ENCODE measurements at places on chromosomes 4 and X.

DNA sequence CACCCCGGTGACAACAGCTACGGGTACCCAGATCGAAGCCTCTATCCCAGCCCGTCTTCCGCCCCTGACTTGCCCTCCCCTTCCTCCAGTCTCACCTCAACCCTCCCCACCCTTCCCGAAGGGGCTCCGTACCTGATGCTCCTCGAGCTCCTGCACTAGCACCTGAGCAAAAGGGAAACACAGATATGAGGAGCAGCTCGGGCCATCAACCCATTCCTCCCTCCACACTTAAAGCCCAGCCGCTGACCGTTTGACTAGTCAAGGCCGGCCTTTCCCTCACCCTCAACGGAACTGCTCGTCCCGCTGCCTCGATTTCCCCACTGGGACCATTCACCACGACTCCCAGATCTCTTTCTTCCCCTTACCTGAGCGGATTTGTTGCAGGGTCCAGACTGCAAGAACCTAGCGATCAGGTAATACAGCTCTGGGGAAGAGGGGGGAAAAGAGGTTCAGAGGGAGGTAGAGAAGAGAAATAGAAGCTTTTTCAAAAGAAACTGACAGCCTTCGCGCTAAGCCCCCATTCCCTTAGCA is 731 bp downstream of the BRWD3 start:
- no peak for DNase-seq

- DNase-seq = peak; percentile 8
Measured at GRCh38 chr4:18318682-18319388, 297.3 kb upstream of the LCORL start.

DNA sequence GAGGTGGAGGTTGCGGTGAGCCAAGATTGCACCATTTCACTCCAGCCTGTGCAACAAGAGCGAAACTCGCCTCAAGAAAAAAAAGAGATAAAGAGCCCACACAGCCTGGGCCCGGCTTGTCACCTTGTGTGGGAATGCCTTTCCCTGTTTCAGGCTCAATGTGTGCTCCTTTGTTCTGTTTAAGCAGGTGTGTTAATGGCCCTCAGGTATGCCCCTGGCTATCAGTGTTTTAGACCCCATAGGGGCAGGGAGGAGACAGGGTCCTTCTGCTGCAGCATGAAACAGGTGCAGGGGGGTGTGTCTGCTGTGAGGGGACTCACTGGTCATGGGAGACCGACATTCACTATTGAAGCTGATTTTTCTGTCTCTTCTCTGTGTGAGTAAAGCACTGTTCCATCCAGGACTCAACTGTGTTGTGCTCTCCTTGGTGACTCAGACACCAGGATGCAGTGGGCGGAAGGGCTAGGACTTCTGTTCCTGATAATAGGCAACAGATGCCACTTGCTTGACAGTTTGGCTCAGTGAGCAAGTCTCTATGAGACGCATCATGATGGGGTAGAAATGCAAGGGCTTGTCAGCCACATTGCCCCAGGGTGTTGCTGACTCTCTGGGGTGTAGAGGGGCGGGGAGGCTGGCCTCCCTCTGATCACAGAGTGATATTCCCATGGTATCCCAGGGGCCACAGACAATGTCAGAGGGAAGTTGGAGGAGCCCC is 15.6 kb upstream of the LAP3 start:
- DNase-seq = peak; percentile 84

DNA sequence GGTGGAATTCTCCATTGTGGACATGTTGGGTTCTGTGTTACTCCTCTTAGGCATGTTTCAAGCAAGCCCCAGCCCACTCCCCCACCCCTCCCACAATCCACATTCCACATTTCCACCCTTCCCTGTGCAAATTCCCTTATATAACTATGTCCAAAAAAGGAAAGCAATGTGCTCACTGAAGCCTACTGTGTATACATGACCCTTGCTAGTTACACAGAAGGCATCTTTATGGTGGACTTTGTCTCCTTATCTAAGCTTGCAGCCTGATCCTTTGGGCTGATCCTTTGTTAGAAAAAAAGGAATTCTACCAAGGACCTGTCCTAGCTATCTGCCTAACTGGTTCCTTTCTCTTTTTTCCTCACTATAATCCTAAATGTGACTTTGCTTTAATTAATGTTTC is 796.8 kb downstream of the NLGN4X start:
- DNase-seq = no peak

- no peak for DNase-seq
Measured at GRCh38 chr4:38743866-38744265, 38.9 kb downstream of the TLR10 start.

GRCh38 chr4:165326831-165327210 is 648 bp upstream of the MSMO1 start:
- peak; percentile 38 for DNase-seq

DNA sequence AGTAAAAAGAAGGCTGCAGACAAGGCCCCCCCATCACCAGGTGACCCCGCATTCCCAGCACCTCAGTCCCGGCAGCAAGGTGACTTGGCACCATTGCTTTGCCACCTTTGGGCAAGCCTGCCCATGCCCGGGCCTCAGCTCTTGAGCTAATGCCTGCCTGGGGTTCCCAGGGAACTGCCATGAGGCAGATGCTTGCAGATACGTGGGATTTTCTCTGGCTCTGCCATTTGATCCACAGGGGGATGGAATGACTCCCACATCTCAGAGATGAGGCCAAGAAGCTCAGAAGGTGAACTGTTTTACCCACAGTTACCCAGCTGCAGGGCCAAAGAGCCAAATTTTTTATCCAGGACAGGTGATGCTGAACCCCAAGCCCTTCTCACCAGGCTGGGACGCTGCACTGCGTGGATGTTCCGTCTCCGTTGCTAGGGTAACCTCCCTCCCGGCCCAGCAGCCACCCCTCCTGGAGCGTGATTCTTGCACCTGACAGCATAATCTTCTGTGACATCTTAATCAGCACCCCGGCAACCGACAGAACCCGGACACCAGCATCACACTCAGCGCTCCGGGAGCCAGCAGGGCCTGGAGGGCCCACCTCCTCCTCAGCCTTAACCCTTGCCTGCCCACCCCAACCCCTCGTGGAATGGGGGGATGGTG is 15.7 kb upstream of the MSX1 start:
- no peak for DNase-seq

DNA sequence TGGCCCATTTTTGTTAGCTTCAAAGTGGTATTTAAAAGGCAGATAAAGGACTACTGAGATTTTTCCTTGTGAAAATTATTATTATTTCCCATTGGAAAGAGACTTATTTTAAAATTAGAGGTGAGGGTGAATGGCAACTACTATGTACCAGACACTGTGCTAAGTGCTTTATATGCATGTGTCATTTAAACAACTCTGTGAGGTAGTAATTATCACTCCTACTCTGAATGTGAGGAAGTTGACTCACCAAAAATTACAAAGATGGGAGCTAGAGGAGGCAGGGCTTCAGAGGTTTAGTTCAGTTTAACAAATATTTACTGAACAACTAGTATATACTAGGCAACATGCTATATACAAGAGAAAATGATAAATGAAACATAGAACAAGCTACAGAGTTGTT is 78.2 kb downstream of the MSL3 start:
- DNase-seq = no peak

GRCh38 chrX:122546269-122546668 is 637.8 kb upstream of the GRIA3 start:
- no peak for DNase-seq

- no peak for DNase-seq
Measured at GRCh38 chr4:15848191-15848842, 70.2 kb downstream of the CD38 start.

DNA sequence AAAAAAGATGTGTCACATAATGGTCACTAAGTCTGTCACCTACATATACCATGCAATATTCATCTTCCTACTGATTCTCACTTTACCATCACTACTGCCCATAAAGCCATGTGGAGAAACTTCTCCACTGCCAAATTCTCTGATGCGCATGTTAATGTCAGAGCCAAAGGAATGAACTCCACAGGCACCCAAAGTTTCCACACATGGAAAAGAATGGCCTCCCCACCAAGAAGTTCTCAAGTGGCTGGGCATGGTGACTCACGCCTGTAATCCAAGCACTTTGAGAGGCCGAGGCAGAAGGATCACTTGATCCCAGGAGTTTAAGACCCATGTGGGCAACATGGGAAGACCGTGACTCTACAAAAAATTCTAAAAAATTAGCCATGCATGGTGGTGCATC is 43.8 kb upstream of the UGDH start:
- no peak for DNase-seq

DNA sequence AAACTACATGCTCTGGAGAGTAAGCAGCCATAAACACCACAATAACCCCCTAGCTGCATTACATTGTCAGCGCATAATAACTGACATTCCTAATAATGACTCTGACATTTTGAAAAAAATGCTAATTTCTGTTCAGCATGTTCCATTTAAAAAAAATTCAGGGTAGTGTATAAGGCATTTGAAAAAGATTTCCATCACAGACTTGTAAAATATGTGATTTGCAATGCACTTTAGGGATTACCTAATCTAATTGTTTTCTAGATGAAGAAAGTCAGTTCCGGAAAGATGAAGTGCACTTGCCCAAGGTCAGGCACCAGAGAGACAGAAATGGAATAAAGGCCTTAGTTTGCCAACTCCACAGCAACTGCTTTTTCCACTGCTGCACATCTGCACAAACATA is 55.3 kb downstream of the FANCB start:
- DNase-seq = no peak

DNA sequence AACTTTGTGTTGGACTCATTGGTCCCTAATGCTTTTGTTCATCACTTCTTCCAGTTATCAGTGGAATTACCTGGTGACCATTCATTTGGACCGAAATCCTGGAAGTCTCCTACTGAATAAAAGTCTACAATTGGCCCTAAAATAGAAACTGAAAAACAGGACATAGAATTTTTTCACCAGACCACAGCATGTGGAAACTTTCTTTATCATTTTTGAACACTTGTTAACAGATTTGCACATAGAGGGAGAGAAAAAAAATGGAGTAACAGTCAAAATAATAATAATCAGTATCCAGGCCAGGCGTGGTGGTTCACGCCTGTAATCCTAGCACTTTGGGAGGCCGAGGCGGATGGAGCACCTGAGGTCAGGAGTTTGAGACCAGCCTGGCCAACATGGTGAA is 7.1 kb downstream of the EPGN start:
- DNase-seq = no peak

- peak; percentile 8 for DNase-seq
Measured at GRCh38 chrX:18424482-18425198, 768 bp upstream of the CDKL5 start.

- DNase-seq = peak; percentile 65
Measured at GRCh38 chr4:174423257-174423944, 98.9 kb downstream of the HPGD start.

DNA sequence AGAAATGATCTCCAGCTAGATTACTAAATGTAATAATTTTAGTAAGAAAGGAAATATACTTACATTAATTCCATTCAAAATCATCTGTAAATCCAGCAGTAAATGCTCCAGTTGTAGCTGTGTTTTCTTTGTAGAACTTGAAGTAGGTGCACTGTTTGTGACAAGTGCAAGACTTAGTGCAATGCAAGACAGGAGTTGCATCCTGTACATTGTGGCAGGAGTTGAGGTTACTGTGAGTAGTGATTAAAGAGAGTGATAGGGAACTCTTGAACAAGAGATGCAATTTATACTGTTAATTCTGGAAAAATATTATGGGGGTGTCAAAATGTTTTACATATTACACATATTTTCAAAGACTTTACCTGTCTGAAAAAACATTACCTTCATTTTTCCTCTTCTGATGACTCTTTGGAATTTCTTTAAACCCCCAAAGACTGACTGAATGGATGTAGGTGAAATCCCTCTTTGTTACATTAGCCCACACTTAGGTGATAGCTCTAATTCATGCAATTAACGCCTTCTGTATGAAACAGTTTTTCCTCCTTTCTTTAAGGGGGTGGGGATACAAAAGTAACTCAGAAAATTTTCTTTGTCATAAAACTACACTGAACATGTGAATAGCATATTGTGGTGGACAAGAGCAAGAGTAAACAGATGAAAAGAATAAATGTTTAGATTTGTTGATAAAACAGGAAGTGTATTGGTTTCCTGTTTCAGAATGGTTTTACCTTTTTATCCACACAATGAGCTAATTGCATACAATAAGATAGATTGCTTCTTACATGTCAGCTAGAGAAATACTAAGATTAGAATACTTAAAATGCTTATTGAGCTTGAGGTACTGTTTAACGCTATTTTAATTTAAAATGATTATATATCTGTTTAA is at the start of gene IL2:
Gene IL2 (minus strand): TSS at position 495 of the 886 bp plus-strand sequence. CDS start 285 bp downstream, at position 210.
- DNase-seq = no peak

DNA sequence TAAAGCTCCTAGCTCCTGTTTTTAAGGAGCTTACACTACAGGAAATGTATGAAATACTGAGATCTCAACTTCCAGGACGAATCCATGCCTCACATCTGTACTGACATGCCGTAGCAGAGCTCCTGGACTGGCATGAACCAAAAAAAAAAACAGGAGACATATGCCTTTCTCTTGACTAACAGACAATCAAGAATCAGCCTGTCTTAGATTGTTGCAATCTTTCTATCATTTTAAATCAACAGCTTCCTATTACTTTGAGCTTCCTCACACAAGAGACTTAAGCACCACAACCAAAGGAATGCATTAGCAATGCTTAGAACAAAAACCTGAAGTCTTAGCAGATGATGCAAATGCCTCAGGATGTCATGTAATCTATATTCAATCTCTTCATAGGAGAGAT is 34.7 kb upstream of the AREG start:
- DNase-seq = no peak

DNA sequence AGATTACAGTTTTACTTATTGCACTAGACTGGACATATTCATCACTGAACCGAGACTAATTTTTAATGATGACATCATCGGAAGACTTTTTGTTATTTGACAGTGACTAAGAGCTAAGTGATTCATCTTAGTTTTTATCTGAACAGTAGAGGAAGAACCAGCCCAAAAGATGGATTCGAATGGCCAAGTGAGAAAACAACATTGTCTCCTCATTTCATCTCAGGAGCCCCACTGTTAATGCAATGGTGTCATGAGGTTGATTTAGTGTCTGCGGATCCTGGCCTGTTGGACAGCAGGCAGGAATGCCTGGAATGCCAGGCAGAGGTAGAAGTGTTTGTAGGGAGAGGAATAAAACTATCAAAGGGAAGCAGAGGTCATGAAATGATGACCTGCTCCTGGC is 37.8 kb upstream of the HPF1 start:
- no peak for DNase-seq

DNA sequence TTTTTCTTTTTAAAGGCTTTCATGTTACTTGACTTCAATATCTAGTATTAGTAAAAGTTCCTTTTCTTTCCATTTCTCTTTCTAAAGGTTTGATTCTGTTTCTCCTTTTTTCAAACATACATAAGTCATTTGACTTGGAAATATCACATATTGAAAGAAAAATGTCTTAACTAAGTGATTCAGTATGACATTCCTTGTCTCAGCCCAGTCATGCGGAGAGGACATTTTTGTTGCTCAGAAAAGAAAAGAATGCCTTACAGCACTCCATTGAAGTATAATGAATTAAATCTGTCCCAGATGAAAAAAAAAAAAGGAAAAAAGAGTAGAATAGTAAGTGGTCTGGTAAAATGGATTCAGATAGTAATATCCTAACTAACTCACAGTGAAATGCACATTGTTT is 466.1 kb downstream of the ADGRL3 start:
- DNase-seq = no peak

All from AG20443 (cell line).